Brain (organoid and tissue), 16 donors: ENCODE measurements at places on chromosomes 3 and 15. TPM values are rescaled to one million over a fixed set of nuclear protein-coding genes. Genes with fewer than 3 reads are reported as not detected.

The B3GALNT1 gene
- 6.6 TPM for polyA plus RNA-seq

The INSYN1 gene
- polyA plus RNA-seq = 25.6 TPM

The RTP3 gene
- not detected for polyA plus RNA-seq

The FBXL22 gene
- polyA plus RNA-seq = 1.5 TPM

The CLDN11 gene
- polyA plus RNA-seq = 104 TPM

The SCN11A gene
- not detected for polyA plus RNA-seq

The HEG1 gene
- polyA plus RNA-seq = 13.9 TPM

The ADAMTS17 gene
- 7.1 TPM for polyA plus RNA-seq

The CPN2 gene
- polyA plus RNA-seq = not detected

The TMEM158 gene
- 13.0 TPM for polyA plus RNA-seq

The SCAMP5 gene
- 146 TPM for polyA plus RNA-seq

The LMAN1L gene
- polyA plus RNA-seq = not detected

The FMN1 gene
- polyA plus RNA-seq = 0.27 TPM

The CCDC39 gene
- polyA plus RNA-seq = 0.14 TPM

The NANOGP8 gene
- polyA plus RNA-seq = not detected

The SPTSSB gene
- polyA plus RNA-seq = 0.88 TPM

The C2CD4A gene
- 0.24 TPM for polyA plus RNA-seq

The COL8A1 gene
- 1.4 TPM for polyA plus RNA-seq

The GREM1 gene
- polyA plus RNA-seq = 4.4 TPM

The SERINC4 gene
- polyA plus RNA-seq = 0.22 TPM

The MAGEF1 gene
- 98.8 TPM for polyA plus RNA-seq

The EIF4E3 gene
- 7.2 TPM for polyA plus RNA-seq

The CACNA2D3 gene
- 3.7 TPM for polyA plus RNA-seq
